ENCODE measurements at places on chromosomes 3 and 15. TPM values are rescaled to one million over a fixed set of nuclear protein-coding genes. Genes with fewer than 3 reads are reported as not detected.

SST gene
- polyA plus RNA-seq: not detected

TRAT1 gene
- polyA plus RNA-seq: 55.3 TPM

GABRB3 gene
- polyA plus RNA-seq: not detected

DUOXA2 gene
- polyA plus RNA-seq: not detected

C3orf70 gene
- polyA plus RNA-seq: not detected
